Stimulated activated CD4-positive, alpha-beta T cell treated with anti-CD3 and anti-CD28 coated beads, Interleukin-2, amount 100 ng/mL, for 24 hours (primary cell): ENCODE measurements at places on chromosomes 13 and 19.

DNA sequence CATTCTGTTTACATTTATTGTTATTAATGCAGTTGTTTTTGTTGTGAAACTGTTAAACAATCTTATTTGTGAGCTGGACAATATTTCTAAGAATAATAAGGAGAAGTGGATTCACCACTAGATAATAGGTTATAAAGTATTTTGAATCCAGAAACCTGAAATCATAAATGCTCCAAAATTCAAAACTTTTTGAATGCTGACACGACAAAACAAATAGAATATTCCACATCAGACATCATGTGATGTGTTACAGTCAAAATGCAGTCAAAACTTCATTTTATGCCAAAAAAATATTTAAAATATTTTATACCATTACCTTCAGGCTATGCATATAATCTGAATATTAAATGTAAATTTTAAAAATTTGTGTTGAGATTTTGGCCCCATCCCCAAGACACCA is 1321.4 kb downstream of the SLITRK1 start:
- no peak for DNase-seq

DNA sequence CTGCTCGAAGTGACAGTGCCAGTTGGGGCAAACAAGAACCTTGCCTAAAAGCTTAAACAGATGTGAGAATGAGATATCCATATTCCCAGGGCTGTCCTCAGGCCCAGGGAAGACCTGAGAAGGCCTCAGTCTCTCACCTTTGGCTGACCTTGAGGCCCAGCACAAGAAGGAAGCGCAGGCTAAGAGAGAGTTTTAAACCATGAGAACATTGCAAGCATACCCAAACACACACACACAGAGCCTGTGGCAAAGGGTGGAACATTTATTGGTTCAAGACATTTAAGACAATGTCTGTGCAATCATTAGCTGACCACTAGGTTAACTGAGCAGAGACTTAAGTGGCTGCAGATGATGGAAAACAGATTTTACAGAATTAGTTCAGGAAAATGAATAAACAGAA is 248.2 kb downstream of the NBEA start:
- DNase-seq = no peak

GRCh38 chr13:20686863-20687579 is 16.5 kb upstream of the IL17D start:
- DNase-seq = no peak

- no peak for DNase-seq
Measured at GRCh38 chr13:50518781-50519201, 324.7 kb downstream of the DLEU7 start.

- no peak for DNase-seq
Measured at GRCh38 chr13:40605573-40605972, 60.9 kb downstream of the FOXO1 start.

DNA sequence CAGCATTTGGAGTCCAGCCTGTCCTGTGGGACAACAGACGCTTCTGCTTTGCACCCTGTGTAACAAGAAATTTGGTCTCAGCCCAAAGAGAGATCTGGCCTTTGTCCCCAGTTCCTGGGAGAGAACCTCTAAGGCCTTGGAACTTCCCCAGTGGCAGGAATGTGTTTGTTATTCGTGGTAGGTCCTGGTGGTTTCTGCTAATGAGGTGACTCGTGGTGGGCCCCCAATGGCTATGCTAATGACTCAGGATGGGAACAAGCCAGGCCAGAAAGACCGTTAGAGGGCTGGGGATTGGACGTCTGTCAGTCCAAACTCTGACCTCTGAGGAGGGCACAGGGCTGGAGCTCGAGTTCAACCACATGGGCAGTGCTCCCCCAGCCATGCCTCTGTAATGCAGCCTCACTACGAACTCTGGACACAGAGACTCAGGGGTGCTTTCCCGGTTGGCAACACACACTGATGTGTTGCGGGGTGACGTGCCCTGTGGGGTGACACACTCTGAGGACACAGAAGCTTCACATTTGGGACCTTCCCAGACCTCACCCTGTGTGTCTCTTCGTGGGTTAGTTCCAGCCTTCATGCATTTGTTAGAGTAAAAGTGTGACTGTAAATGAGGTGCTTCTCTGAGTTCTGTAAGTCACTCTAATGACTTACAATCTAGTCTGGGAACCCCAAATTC is 38.9 kb downstream of the TEX29 start:
- no peak for DNase-seq

DNA sequence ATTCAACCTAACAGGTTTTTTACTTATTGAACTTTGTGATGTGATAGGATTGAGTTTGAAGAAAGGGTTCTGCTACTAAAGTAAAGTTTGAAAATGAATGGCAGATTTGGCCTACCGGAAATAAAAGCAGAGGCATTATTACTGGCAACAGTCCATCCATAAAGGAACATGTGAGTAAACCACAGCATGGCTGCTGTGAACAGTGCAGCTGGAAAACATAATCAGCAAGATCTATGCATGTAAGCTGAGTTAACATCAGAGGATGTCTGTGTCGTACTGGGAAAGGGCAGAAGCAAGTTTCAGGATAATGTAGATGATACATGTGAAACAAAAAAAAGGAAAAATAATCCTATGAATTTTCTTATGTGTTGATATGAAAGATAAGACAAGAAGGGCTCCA is 87.6 kb downstream of the CYSLTR2 start:
- no peak for DNase-seq

DNA sequence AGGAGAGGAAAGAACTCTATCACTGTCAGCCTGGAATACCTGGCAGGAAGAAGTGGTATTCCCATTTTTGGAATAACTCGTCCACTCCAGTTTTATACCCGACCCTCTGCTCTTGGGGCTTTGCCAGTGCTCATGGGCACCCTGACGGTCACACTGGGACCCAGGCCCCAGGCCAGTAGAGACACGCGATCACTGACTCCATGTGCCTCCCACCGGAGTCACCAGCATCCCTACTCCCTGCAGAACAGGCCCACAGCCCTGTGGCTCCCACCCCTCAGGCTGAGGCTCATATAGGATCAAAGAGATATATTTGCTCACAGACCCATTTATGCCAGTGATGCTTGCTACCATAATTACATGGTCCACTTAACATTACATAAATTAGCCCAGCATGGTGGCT is 3.5 kb downstream of the GRTP1 start:
- DNase-seq = no peak

- no peak for DNase-seq
Measured at GRCh38 chr13:20190481-20191310, 2.0 kb downstream of the GJB2 start.

GRCh38 chr13:109788372-109789111 is 2.2 kb upstream of the IRS2 start:
- no peak for DNase-seq

- DNase-seq = no peak
Measured at GRCh38 chr19:3387645-3388589, 21.5 kb downstream of the NFIC start.

- DNase-seq = no peak
Measured at GRCh38 chr13:73833325-73834070, 300.7 kb downstream of the KLF12 start.

DNA sequence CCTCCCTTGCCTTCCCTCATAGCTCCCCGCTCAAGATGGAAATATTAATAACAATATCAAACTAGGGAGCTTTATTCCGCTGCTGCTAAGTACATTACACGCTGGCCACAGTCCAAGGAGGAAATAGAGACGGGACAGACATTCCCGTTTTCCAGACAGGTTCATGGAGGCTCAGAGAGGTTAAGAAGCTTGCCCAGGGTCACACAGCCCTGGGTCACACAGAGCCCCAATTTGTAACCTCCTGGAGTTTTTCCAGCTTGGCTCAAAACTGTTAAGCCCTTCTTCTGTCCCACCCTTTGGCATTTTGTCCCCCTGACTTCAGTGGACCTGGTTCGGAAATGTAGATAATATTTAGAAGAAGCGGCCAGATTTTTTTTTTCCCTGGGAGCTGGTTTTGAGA is 2.0 kb downstream of the BICRA start:
- DNase-seq = no peak

DNA sequence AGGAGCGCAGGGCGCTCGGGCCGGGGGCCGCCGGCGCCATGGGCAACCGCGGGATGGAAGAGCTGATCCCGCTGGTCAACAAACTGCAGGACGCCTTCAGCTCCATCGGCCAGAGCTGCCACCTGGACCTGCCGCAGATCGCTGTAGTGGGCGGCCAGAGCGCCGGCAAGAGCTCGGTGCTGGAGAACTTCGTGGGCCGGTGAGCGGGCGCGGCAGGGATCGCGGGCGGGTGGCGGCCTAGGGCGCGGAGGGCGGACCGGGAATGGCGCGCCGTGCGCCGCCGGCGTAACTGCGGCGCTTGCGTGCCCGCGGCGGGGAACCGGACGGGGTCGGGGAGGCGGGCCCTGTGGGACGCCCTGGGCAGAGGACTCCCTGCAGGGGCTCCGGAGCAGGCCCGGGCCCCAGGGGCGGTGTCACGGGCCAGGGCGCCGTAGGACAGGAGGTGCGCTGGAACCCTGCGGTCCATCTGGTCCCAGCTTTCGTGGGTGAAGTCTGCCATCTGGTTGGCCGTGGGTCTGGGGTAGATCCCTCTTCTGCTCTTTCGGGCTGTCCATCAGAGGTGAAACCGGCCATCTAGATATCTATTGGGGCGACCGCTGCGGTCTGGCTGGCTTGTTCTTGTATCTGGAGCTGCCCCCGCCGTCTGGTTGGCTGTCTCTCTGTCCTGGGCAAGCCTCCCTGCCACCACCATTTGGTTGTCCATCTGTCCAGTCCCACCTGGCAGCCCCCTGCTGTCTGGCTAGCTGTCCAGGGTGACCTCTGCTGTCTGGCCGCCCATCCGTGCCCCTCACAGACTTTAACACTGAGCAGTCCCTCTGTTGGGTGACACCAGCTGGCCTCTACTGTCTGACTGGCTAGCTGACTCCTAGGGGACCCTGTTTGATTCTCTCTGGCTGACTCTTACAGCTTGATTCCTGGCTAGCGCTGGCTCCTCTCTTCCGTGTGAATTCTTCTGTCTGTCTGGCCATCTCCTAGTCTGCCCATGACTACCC is 622 bp downstream of the DNM2 start:
- DNase-seq = peak; percentile 63

- DNase-seq = peak; percentile 32
Measured at GRCh38 chr19:43820098-43820883, 6.8 kb upstream of the ZNF283 start.

GRCh38 chr19:48418317-48419064 is 25.0 kb downstream of the GRIN2D start:
- no peak for DNase-seq

GRCh38 chr13:93279982-93280381 is 53.4 kb downstream of the GPC6 start:
- no peak for DNase-seq

GRCh38 chr13:99289271-99289670 is 17.9 kb downstream of the GPR183 start:
- no peak for DNase-seq

- DNase-seq = no peak
Measured at GRCh38 chr13:41382431-41382830, 71.4 kb downstream of the NAA16 start.

DNA sequence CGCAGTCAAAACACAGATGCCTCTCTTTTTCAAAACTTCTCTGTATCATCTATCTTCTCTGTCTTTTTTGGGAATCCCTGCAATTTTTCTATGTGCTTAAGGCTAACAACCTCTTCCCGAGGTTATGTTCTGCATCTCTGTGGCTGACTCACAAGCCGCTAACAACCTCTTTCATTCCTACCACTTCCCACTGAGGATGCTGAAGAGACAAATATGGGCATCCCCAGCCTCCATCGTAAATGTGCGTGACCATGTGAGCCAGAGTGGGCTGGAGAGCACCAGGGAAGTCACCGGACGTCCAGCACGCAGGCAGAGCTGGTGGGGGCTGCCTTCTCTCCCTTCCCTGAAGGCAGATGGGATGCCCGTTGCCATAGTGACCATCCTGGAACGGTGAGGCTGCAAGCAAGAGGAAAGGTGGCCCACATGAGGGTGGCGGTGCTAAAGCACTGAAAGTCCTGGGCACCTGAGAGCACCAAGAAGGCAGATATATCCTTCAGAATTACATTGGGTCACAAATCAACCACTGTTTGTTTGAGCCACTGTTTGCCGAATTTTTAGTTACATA is 122.8 kb downstream of the SHISA2 start:
- no peak for DNase-seq

DNA sequence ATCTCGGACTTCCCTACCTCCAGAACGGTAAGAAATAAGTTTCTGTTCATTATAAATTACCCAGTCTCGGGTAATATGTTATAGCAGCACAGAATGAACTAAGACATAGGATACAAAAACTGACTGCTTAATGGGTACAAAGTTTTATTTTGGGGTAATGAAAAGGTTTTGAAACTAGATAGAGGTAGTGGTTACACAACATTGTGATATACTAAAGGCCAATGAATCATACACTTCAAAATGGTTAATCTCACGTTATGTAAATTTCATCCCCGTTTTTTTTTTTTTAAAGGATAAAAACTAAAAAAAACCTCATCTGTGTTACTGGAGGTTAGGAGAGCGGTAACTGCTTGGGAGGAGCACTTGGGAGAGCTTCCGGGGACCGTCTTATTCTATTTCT is 23.5 kb downstream of the AKT2 start:
- DNase-seq = no peak

GRCh38 chr19:39631178-39631577 is 24.5 kb upstream of the LGALS16 start:
- no peak for DNase-seq

DNA sequence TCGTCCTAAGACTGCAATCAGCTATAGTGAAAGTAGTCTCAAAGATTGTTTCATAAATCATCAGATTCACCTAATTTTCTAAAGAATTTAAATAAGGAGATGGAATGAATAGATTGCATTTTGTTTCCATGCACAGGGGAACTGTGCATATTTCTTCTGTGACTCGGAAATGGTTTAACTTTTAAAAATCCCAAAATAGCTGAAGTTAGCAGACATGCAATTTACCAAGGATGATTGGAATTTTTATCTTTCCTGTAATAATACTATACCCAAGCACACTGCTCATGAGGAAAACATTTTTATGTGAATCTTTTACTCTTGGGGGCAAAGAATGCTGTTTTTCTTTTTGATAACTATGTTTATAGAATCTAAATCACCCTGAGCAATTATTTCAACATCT is 15.0 kb upstream of the LMO7 start:
- DNase-seq = no peak

GRCh38 chr19:14544047-14544446 is 14.7 kb downstream of the TECR start:
- no peak for DNase-seq

GRCh38 chr13:37597477-37598025 is 1.0 kb downstream of the POSTN start:
- no peak for DNase-seq
